H1 (cell line): ENCODE measurements at places on chromosomes 11 and 22.

GRCh38 chr11:110089617-110090282, 3.4 kb upstream of the ZC3H12C start:
- no peak for DNase-seq

DNA sequence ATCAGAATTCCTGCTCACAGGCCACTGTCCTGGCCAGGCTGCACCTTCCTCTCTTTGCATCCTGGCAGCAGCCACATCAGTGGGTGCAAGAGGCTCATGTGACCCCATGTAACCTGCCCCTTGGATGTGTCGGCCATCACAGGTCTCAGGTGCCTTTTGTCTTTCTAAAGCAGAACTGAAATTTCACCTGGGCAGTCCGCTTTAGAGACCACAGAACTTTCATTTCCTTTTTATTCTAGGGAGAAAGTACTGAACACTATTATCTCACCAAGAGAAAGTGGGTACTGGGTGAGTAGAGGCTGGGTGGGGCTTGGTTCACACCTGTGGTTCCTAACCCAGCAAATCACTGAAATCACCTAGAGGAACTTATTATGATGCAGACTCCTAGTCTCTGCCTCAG, 51.7 kb upstream of the NUP160 start:
- DNase-seq: no peak

GRCh38 chr11:65719871-65720210, 757 bp downstream of the RNASEH2C start:
- DNase-seq: no peak

GRCh38 chr11:94524341-94524740, 12.1 kb downstream of the C11orf97 start:
- no peak for DNase-seq

DNA sequence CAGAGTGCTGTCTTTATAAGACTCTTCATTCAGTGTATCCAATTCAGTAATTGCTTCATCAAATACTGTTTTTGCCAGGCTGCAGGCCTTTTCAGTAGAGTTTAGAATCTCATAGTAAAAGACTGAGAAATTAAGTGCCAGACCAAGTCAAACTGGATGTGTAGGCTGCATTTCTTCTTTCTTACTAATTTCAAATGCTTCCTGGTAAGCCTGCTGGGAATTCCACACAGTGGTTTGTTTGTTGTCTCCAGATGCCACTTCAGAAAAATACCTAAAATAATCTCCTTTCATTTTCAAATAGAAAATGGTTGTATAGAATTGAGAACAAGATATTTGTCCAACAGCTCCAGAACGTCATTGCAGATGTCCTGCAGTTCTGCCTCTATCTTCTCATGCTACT, 34.7 kb downstream of the LDHAL6A start:
- no peak for DNase-seq
